ENCODE measurements at places on chromosomes 3 and 15.

- no peak for DNase-seq
Observed at GRCh38 chr3:111748132-111748531, 110.9 kb upstream of the PHLDB2 start.

GRCh38 chr3:4421121-4421520, 45.9 kb downstream of the SUMF1 start:
- peak; percentile 33 for DNase-seq

DNA sequence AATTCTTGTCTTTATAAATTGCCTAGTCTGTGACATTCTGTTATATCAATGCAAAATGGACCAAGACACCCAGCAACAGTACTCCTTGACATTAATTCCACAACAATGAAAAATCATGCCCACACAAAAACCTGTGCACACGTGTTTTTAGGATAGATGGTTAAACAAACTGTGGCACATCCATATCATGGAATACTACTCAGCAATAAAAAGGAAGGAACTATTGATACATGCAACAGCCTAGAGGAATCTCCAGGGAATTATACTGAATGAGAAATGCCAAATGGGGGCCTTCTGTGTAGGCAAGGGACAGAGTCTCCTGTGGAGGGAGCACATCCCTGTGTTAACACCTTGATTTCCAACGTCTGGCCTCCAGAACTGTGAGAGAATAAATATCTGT, 388.5 kb downstream of the MAGI1 start:
- no peak for DNase-seq

DNA sequence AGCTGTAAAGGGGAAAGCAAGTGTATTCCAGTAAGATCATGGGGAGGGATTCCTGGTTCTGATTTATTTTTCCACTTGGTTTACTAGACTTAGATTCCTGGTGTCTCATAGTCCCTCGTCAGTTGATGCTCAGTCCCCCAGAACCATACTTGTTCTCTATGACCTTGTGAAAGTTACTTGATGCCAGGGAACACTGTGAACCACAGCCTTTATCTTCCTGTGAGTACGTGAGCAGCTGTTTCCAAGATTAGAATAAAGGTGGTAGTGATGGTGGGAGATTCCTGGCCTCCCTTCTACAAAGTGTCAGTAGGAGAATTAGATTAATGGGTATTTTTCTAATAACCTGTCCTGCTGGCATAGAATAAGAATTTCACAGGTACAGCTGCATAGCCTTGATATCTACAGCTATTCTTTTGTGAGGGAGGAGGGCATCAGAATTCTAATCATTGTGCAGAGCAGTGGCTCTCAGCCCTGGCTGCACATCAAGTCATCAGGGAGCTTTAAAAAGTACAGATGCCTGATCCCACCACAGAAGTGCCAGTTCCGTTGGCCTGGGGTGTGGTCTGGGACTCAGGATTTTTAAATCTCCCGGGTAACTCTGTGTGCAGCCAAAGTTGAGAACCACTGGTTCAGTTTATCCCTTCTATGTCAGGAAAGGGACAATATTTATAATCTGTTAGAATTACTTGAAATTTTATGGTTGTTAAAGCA, 20.0 kb downstream of the GPD1L start:
- DNase-seq: no peak

GRCh38 chr3:51942603-51943450, 664 bp downstream of the PARP3 start:
- DNase-seq: no peak

GRCh38 chr15:77818484-77819047, 185.9 kb upstream of the LINGO1 start:
- no peak for DNase-seq

GRCh38 chr15:81092559-81092902, 41.5 kb upstream of the CFAP161 start:
- DNase-seq: no peak

DNA sequence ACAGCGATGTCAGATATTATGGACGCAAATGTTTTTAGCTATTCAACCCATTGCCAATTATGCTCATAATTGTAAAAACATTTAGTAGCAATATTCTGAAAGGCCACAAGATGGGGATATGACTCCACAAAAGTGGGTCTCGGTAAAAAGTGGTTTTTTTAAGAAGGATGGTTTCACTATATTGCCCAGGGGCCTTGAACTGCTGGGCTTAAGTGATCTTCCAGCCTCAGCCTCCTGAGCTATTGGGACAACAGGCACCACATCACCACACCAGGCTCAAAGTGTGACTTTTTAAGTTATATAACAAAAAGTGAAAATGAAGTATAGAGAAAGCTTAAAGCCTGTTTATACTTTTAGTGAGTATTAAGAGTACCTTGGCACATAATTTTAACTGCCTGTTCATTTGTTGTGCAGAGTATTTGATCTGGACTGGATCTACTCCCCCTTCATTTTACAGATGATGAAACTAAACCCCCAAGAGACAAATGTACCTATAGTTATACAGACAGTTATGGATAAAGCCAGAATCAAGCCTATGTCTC, 9.4 kb downstream of the NAA50 start:
- DNase-seq: no peak

- no peak for DNase-seq
Observed at GRCh38 chr3:170656284-170656683, 70.4 kb upstream of the SLC7A14 start.

DNA sequence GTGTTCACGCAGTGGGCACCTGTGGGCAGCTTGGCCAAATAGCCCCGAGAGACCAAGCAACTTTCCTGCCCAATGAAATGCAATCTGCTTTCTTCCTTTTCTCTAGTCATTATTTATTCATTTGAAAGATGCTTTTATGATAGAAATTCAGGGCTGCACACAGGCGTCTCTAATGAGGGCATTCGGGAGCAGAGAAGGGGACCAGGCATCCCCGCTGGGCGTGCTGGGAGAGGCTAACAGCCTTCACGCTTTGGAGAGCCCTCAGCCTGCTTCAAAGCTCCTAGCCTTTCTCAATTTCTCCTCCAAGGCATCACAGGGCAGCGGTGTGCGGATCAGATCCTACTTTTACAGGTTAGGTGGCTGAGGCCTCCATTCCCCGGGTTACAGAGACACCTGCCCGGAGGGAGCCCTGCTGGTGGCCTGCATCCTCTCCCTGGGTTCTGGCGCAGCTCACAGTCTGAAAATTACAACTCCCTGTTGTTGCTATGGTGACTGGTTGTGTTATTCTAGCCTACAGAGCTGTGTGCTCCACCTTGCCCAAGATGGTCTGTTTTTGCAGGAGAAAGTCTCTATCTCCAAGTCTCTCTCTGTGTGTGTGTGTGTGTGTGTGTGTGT, 21.8 kb upstream of the KLF13 start:
- no peak for DNase-seq

DNA sequence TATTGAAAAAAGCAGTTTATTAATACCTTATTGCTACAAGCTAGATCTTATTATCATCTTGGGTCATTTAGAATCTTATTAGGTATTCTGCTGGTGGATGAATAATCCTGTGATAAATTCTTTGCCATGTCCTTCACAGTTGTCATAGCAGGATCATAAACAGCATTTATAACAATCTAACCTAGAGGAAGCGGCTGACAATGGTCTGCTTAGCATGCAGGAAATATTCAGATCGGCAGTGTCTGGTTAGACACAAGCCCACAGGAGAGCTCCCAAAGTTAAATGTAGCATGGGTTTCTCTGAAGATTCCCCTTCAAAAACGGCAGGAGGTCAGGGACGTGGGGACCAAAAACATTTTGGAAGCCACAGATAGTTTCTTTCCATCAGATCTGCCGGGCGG, 179.3 kb downstream of the FOXB1 start:
- DNase-seq: no peak

- DNase-seq: no peak
Observed at GRCh38 chr3:174438501-174439145, 420.5 kb upstream of the NAALADL2 start.

DNA sequence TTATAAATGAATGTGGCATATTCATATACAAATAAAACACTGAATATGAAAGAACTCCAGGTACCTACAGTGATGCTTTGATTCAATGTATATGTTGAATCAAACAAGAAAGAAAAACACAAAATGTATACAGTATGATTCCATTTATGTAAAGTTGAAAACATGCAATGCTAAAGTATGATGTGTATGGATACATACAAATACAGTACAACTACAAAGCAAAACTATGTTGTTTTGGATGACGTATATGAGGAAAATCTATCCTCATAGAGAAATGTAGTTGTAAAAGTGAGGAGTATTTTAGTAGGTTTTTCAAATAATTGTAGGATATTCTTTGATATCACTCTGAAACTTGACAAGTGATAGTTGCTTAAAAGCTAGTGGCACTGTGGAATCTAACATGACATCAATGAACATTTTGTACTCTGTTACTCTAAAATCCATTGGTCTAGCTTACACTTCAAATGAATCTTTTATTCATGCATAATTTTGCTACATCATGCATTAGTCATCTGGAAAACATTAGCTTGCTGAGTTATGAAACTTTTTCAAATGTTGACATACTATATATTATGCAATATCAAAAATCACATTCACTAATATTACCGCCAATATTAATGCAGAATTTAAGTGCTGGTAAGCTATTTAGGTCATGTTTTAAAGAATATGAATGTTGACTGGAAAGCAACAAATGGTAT, 278.1 kb upstream of the CHRNA7 start:
- no peak for DNase-seq

DNA sequence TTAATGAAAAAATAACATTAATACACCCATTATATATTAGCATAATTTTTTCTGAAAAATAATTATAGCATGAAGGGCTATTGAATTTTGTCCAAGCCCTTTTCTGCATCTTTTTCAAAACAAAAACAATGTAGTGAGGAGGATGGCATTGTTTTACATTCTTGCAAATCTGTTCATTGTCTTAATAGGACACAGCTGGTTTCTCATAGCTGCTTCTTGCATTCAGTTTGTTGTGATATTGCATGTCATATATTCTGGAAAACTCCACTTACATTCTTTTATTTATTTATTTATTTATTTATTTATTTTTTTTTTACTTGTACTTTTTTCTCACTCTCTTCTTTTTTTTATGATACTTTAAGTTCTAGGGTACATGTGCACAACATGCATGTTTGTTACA, 107.4 kb downstream of the NR1D2 start:
- DNase-seq: no peak

GRCh38 chr3:188306435-188307005, 152.6 kb downstream of the LPP start:
- no peak for DNase-seq

DNA sequence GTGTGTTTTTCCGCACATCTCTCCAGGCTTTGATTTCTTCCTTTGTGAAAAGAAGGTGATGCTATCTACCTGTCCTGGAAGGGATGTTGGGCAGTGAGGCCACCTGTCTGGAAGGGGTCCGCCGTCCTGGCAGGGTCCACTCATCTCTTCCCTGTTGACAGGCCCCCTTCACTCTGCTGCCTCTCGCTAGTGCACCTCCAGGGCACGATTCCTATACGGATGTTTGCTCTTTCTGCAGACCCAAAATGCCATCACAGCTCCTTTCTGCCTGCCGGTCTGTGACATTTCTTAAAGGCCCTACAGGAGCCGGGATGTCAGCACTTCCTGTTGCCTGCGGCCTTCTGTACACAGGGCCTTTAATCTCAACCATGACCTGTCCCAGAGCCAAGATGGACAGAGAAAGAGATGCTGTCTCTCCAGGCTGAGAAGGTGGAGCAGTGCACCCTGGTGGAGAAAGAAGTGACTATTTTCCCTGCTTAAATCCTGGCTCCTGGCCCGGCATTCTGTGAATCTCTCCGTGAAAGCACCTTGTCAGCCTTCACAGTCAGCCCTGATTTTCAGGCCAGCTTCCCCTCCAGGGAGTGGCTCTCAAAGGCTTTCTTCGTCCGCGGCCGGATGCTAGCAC, 7.4 kb downstream of the FAM3D start:
- DNase-seq: no peak

- no peak for DNase-seq
Observed at GRCh38 chr3:69085168-69085832, 563 bp downstream of the ARL6IP5 start.

GRCh38 chr3:57825116-57825515, 69.0 kb downstream of the SLMAP start:
- no peak for DNase-seq

GRCh38 chr3:113113361-113113760, 98.0 kb upstream of the BOC start:
- no peak for DNase-seq

DNA sequence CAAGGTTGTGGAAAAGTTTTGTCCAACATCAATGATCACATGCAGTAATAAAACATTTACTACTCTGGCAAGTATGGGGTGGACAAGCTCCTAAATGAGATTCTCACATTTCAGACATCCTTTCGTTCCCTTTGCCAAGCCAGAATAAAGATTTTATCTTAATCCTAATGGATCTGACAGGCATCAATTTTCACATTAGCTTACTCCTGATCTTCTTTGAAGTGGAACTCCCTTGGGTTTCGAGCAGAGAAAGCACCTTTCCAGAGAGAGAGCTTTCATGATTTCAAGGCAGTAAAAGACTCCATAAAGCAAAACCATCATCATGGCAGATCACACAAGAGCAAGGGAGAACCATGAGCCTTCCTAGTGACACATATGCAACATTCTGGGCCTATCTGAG, 27.3 kb upstream of the EID1 start:
- no peak for DNase-seq

GRCh38 chr3:70108072-70108471, 108.5 kb downstream of the SAMMSON start:
- DNase-seq: no peak

- DNase-seq: no peak
Observed at GRCh38 chr3:16322189-16322588, 57.2 kb downstream of the OXNAD1 start.

DNA sequence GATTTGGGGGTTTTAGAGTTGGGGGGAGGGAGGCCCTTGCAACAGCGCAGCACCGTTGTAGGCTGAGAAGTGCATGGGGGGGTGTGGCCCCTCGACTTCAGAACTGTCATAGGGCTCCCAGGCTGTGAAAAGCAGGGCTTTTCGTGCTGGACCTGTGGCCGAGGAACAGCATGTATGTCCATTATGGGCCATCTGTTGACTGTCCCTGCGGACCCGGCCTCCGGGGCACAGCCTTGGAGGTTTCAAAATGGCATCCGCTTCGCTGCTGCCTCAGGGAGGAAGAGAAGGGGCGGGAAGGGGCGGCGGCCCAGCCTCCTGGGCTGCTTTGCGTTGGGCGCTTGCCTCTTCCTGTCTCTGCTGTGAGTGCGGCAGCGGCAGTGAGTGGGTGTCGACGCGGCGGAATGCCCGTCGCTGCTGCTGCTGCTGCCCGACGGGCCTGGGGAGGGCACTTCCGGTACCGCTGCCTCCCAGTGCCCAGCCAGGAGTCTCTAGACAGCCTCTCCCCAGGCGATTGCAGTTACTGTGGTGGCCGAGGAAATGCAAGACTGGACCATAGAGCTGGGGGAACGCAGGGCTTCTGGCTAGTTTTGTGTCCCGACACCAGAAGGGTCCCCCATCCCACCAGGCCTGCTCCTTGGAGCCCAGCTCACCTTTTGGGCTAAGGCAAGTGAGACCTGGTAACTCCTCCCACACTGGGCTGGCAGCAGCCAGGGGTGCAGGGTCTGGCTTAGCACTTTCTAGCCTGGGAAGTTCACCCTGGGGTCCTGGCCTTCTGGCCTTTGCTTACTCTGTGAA, 1.9 kb downstream of the GNAI2 start:
- peak; percentile 81 for DNase-seq

GRCh38 chr3:111848283-111848682, 10.8 kb upstream of the PHLDB2 start:
- no peak for DNase-seq

All from stimulated activated CD4-positive, alpha-beta T cell treated with anti-CD3 and anti-CD28 coated beads, Interleukin-12 subunit alpha, Interleukin-12 subunit beta, amount 100 ng/mL, for 48 hours (primary cell).